Right ventricle myocardium inferior (tissue), 1 donor: ENCODE measurements at places on chromosomes 6 and 20.

DNA sequence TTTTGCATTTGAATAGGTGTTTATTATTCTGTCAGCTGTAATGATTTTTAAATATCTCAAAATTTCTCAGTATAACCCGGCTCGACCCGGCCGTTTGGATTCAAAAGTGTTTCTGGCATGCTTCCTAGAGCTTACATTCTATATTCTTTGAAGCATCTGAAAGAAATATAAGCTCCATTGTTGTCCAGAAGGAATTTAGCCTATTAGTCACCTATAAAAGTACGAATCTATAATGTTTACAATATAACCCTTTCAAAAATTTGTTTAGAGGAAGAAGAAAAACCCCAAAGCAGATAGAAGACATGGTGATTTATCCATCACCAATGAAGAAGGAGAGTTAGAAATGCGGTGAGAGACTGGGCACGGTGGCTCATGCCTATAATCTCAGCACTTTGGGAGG, 22.3 kb upstream of the HECA start:
- DNase-seq: no peak

DNA sequence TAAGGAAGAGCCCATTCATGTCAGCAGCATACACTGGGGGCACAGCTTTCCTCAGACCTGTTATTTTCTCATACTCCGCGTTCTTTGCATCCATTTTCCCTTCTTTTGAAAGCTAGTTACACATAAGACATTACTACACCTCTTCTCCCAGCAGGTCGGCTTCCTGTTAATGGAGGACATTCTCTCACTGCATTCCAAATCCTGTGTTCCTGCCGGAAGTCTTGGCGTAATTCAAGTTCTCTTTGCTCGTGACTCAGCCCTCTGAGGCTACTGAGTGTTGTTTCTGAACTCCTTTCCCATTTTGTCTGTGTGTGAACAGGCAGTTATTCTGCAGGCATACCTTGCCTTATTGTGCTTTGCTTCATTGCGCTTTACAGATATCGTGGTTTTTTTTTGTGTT, 97.5 kb upstream of the ZBTB24 start:
- DNase-seq: no peak

GRCh38 chr6:149422581-149422980, 22.5 kb downstream of the SUMO4 start:
- no peak for DNase-seq

DNA sequence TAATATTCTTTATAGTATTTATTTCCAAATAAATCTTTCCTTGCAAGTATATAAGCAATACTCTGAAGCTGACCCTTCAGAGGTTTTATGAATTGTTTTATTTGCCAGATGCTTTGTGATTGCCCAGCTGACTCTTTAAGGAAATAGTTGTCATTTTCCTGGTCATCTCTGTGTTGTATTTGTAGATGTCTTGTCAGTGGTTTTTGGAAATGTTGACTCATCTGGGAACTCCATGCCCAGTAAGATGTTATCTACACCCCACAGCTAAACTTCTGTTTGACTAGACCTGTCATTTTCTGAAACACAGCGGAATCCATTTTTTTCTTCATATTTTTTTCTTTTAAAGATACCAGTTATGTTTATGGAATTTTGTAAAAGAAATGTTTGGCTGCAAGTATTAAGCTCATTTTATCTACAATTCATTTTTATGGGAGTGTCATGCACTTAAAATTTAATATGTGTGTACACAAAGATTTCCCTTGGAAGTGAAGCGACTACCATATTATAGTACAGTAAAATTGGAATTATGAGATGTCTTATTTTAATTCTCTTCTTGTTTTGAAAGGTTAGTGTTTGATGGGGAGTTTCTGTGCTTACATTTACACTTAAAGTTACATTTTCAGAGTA, 491.0 kb downstream of the NKAIN2 start:
- DNase-seq: no peak

DNA sequence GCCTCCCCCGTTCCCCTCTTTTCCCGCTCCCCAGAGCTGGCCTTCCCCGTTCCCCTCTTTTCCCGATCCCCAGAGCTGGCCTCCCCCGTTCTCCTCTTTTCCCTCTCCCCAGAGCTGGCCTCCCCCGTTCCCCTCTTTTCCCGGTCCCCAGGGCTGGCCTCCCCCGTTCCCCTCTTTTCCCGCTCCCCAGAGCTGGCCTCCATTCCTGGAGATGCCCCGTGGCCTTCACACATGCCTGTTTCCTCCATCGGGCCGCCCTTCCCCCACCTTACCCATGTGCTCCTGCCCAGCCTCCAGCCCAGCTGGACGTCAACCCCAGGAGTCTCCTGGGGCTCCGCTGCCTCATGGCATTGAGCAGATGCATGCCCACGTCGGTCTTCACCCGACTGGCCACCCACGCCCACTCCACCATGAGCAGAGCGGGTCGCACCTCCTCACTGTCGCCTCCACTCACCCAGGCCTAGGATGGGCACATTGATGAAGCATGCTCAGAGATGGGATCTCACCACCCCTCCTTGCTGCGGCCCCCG, 8.3 kb downstream of the SS18L1 start:
- peak; percentile 57 for DNase-seq

- no peak for DNase-seq
Measured at GRCh38 chr6:1613688-1614447, 4.2 kb downstream of the FOXC1 start.

DNA sequence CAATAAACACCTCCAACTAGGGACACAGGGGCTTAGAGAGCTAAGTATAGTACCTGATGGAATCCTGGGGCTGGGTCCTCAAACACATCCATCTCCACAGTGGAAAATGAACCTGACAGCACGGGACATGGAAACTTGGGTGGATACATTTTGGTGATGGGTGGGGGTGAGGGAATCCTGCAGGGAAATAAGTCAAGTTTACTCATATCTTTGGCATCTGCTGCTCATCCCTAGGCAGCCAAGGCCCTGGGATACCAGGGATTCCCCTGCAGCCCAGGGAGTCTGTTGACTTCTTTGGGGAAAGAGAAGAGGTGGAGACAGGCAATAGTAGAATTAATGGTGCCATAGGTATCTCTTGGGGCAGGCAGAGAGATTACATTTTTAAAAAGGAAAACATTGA, 6.6 kb downstream of the APOBEC2 start:
- no peak for DNase-seq

- no peak for DNase-seq
Measured at GRCh38 chr6:81204731-81205130, 547.8 kb downstream of the TENT5A start.

DNA sequence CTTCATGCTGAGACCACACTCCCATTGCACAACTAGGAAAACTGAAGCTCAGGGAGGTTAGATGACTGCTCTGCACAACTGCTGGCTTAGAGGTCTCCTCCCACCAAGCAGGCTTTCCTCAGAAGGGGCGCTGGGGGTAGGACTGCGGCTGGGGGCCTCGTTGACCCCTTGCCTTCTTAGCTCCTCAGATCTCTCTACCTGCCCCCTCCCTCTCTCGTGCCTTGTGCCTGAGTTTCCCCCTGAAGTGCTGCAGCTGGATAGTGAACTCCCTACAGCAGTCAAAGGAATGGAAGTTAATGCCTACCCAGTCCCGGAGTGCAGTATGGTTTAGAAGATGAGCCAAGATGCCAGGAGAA, 149.8 kb downstream of the GRM4 start:
- no peak for DNase-seq

GRCh38 chr6:148239801-148240460, 102.7 kb upstream of the SASH1 start:
- DNase-seq: no peak

DNA sequence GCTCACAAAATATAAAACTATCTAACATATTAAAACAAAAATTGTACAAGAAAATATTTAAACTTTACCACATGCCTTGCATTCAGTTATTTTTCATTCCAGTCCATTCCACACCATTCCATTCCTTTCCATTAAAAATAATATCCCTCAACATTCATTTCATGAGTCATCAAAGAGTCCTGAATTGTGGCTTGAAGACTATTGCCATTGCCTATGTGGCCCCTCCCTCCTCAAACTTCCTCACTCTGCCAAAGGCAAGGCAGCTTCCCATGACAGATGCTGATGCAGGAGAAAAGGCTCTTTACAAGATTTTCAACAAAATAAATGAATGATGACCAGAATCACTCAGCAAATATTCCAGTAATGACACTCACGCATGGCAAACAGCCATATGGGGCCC, 31.7 kb downstream of the IL20RA start:
- no peak for DNase-seq

DNA sequence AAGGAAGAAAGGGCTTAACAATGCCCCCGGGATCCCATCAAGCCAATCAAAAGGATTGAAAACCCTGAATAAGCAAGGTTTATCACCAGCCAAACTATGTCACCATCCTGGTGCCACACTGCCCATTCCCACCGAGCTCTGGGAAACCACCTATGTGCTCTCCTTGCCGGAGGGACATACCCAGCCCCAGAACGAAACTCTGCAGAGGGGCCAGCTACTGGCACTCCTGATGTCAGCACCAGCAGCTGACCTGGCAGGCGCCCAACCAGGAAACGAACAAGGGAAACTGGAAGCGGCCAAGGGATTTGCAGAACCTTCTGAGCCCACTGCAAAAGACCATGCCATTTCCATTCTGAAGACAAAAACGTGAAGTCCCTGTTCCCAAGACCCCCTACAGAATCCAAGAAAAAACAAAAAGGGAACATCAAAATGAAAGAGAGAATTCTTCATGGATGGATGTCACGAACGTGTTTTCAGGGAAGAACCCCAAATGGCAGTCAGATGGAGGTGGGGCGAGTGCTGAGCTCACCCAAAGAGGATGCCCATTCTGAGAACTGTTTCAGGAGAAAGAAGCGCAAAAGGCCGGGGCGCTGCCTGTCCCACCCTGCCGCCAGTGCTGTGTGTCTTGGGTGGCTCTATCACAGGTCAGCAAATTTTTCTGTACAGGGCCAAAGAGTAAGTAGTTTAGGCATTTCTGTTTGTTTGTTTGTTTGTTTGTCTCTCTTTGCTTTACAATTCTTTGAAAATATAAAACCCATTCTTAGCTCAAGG, 305.2 kb downstream of the ESR1 start:
- peak; percentile 84 for DNase-seq

DNA sequence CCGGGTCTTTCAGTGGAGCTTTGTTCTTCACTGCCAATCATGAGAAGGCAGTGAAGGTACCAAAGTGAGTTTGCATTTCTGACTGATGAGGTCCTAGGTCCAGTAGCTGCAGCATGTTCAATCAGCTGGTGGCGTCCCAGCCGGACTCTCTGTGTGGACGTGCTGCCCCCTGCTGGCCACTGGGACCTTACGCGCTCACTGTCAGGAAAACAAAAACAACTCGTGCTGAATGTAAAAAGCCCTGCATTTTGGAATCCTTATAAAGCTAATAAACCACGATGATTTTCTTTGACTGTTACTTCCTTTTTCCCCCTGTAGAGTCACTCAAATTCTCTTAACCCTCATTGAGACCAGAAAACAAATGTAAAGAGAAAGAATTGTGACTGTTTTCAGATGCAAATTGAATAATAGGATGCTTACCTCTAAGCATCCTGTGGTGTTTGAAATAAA, 4.9 kb upstream of the CD24 start:
- DNase-seq: peak; percentile 94

- no peak for DNase-seq
Measured at GRCh38 chr6:156889986-156890385, 112.8 kb downstream of the ARID1B start.

- DNase-seq: peak; percentile 94
Measured at GRCh38 chr20:56358600-56359211, at the start of gene FAM210B. Gene FAM210B (plus strand): TSS chr20:56358974. CDS start chr20:56359006, 32 bp downstream.

DNA sequence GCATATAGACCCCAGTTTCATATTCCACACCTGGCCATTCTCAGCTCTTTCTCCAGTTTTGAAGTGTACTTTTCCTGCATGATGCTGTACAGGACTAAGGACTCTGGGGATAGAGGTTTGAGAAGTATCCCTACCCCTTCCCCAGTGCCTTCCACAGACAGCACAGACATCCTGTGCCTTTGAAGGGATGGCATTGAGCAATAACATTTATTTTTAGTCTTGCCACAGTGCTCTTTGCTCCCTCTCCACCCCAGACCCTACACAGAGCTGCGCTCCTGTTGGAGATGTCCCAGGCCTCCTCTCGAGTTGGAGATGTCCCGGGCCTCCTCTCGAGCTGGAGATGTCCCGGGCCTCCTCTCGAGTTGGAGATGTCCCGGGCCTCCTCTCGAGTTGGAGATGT, 275.8 kb downstream of the FARS2 start:
- DNase-seq: no peak

- no peak for DNase-seq
Measured at GRCh38 chr6:113629256-113629655, 227.9 kb upstream of the MARCKS start.

DNA sequence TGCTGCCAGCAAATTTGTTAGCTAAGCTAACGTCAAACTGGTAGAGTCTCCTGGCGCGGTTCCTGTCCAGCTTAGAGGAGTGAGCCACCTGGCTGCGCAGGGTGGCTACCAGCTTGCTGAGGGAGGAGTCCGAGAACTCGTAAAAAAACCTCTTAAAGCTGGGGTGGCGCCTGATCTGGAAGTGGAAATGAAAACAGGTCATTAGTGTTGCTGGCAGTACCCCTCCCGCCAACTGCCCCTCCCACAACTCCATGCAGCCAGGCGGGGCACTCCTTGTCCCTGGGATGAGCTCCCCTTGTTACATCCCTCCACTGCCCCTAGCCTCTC, 17.3 kb downstream of the BNIP5 start:
- no peak for DNase-seq

DNA sequence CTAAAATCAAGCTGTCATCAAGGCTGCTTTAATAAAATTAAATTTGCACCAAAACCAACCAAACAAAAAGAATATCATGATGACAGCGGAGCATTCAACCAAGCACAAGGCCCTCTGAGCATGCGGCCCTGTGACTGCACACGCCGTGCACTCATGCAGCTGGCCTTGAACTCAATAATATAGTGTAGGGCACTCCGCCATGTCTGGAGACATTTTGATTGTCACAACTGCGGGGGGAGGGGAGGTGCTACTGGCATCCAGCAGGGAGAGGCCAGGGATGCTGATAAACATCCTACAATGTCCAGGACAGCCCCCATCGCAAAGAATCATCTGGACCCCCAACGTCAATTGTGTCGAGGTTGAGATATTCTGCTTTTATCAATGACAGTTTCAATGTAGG, 9.7 kb downstream of the MOCS3 start:
- DNase-seq: no peak

- DNase-seq: no peak
Measured at GRCh38 chr6:12480379-12480778, 190.2 kb downstream of the EDN1 start.

DNA sequence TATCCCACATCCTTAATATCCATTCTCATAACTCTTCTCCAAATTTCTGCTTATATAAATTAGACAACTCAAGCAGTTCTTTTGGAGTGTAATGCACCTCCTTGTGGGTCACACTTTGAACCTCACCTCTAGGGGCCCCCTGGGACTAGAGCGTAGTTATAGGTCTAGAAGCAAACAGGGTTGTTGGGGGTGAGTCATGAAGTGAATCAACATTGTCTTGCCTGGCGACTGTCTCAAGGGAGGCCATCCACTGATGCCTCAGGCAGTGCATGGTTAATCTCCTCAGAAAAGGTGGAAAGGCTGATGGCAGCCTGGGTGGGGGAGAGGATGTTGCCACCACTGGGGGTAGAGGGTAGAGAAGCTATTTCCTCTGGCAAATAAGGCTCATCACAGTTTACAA, 129.1 kb downstream of the TNFRSF21 start:
- DNase-seq: no peak
